ENCODE measurements at places on chromosomes 12 and 14. TPM values are rescaled to one million over a fixed set of nuclear protein-coding genes. Genes with fewer than 3 reads are reported as not detected.

NFE2 gene
- polyA plus RNA-seq, result 3.8 TPM

ADAM21 gene
- 0.47 TPM for polyA plus RNA-seq

EPS8 gene
- polyA plus RNA-seq, result 62.7 TPM

TBX5 gene
- polyA plus RNA-seq, result 0.06 TPM

EMP1 gene
- 123 TPM for polyA plus RNA-seq

SERPINA1 gene
- polyA plus RNA-seq, result 65.0 TPM

C12orf56 gene
- polyA plus RNA-seq, result 1.4 TPM

GPRC5A gene
- polyA plus RNA-seq, result 10.3 TPM

ANKS1B gene
- 4.3 TPM for polyA plus RNA-seq
